ENCODE measurements at places on chromosomes 2 and 18. TPM values are rescaled to one million over a fixed set of nuclear protein-coding genes. Genes with fewer than 3 reads are reported as not detected.

DNA sequence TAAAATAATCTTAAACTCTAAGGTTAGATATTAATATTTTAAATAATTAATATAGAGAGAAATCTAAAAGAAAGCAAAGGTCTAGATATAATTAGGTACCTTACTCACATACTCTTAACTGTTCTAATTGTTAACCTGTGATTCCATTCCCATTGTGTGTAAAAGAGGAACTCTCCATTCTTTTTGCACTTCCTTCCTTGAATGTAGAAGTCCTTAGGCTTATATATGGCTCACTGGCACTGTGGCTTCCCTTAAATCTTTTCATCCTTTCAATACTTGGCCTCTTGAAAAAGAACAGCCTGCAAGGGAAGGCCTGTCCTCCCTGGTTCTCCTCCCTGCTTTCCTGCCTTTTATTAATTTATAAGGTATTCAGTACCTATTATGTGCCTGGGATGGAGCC, 182.8 kb upstream of the FOSL2 start:
- H3K27ac ChIP-seq, result no peak overlapping the region
- no peak for DNase-seq
- H3K36me3 ChIP-seq, result no peaks in the 10 kb centered on the region
- H3K4me1 ChIP-seq, result no peaks in the 10 kb centered on the region

- H3K27me3 ChIP-seq, result no peaks in the 10 kb centered on the region
- peaks cover 11% of the 10 kb centered on the region for H3K4me1 ChIP-seq
- peak; percentile 93 for DNase-seq
- H3K4me3 ChIP-seq, result no peak overlapping the region
- peak overlapping the region; percentile 51 for H3K27ac ChIP-seq
Observed at GRCh38 chr2:212021947-212022346, 516.7 kb downstream of the ERBB4 start.

DNA sequence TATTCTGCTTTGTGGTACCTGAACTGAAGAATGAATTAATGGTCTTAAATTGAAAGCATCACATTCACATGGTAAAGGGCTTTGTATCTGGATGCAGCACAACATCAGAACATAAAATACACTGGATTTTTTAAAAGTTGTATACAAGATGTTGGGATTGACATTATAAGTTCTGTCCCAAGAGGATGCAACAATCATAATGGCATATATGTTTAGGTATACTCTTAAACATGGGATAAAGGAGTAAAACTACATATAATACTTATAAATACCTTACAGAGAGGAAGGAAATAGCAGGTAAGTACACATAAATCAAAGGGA, 171.9 kb downstream of the THADA start:
- DNase-seq, result no peak
- no peaks in the 10 kb centered on the region for H3K27me3 ChIP-seq
- H3K4me3 ChIP-seq, result no peak overlapping the region
- no peaks in the 10 kb centered on the region for H3K36me3 ChIP-seq
- H3K27ac ChIP-seq, result no peak overlapping the region

DNA sequence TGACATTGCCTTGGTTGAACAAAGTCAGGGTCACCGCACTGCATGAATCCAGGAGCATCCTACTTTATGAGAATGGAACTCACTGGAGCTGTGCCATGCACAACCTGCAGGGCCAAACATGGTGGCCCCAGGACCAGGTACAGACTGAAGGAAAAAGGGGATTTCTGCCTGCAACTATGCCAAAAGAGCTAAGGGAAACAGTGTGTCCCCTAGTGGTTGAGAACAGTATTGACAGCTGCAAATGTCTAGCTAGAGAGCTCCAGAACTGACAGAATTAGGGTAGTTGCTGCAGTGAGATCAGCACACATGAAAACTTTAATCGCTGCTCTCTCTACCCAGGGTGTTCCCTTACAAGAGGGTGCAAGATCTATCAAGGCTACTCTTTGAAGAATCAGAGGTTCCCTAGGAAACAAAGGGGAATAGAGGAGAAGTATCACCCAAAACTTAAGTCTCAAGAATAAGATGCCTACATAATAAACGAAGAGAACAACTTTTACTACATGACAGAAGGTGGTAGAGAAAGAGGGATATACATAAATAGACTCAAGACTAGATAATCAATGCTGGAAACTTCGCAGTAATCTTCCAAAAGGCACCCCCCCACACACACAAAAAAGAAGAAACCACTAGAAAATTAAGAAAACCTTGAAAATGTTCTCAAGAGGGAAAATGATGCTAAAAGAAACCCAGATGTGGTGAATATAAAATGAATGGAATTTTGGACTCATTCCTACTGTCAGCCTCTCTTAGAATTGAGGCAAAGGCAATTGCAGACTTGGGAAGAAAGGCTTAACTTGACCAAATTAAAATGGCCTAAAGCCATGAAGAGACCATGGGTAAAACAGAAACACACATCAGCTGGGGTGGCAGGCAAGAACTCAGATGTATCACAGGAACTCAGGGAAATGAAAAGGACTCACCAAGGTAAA, 43.6 kb upstream of the IHH start:
- H3K27me3 ChIP-seq, result no peaks in the 10 kb centered on the region
- H3K27ac ChIP-seq, result no peak overlapping the region
- no peak overlapping the region for H3K4me3 ChIP-seq
- no peaks in the 10 kb centered on the region for H3K4me1 ChIP-seq

DNA sequence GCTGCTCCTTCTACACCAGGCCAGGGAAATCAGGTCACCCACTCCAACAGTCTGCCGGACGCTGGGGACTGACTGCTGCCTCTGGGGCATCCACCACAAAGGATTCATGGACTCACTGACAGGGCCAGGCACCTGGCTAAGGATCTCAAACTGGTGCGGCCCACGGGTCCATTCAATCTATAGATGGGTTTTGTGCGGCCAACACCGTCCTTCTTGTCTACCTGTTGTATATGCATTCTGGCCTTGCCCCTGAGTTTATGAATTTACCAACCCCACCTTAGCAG, 10.9 kb upstream of the SLC20A1 start:
- H3K36me3 ChIP-seq, result no peaks in the 10 kb centered on the region
- H3K27me3 ChIP-seq, result no peaks in the 10 kb centered on the region
- H3K4me1 ChIP-seq, result peaks cover 24% of the 10 kb centered on the region

MAPK4 gene
- total RNA-seq, result not detected

GRCh38 chr2:1254662-1255343, 158.5 kb upstream of the TPO start:
- no peak overlapping the region for H3K27ac ChIP-seq
- no peak for DNase-seq
- no peaks in the 10 kb centered on the region for H3K4me1 ChIP-seq
- no peaks in the 10 kb centered on the region for H3K36me3 ChIP-seq
- H3K27me3 ChIP-seq, result peaks cover 89% of the 10 kb centered on the region
- no peak overlapping the region for H3K4me3 ChIP-seq

GRCh38 chr2:40204268-40204667, 247.6 kb downstream of the SLC8A1 start:
- no peak overlapping the region for H3K27ac ChIP-seq
- no peak for DNase-seq
- no peaks in the 10 kb centered on the region for H3K36me3 ChIP-seq
- no peaks in the 10 kb centered on the region for H3K4me1 ChIP-seq
- no peak overlapping the region for H3K4me3 ChIP-seq

Measured in PC-3 (cell line).